HepG2 (cell line): ENCODE measurements at places on chromosomes 11 and 22.

GRCh38 chr11:77467233-77467632 lies 6.7 kb downstream of the PAK1 start:
- DNase-seq = no peak

DNA sequence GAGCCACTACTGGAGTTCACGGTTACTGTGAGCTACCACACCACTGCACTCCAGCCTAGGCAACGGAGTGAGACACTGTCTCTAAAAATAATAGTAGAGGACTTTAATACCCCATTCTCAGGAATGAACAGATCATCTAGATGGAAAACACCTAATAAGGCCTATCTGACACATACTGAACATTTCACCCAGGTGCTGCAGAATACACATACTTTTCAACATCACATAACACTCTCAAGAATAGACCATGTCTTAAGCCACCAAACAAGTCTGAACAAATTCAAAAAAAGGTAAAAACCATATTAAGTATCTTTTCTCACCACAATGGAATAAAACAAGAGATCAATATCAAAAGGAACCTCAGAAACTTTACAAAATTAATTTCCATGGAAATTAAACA lies 37.9 kb downstream of the DDIAS start:
- DNase-seq = no peak

DNA sequence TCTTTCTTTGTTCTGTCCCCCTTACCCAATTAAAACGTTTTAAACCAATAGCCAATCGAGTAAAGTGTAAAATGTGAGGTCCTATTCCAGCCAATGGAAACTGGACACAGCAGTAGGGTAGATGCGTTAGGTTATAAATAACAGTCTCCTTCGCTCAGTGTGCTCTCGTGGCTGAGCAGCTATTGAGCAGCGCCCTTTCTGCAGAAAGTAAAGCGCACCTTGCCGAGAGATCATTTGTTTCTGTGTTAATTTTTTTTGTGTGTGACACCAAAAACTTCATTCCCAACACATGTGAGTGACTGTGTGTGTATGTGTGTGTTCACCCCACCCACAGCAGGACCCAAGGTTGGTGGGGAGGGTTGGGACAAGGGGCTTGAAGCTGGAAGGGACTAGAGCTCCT lies 7.2 kb upstream of the TTLL1 start:
- no peak for DNase-seq

DNA sequence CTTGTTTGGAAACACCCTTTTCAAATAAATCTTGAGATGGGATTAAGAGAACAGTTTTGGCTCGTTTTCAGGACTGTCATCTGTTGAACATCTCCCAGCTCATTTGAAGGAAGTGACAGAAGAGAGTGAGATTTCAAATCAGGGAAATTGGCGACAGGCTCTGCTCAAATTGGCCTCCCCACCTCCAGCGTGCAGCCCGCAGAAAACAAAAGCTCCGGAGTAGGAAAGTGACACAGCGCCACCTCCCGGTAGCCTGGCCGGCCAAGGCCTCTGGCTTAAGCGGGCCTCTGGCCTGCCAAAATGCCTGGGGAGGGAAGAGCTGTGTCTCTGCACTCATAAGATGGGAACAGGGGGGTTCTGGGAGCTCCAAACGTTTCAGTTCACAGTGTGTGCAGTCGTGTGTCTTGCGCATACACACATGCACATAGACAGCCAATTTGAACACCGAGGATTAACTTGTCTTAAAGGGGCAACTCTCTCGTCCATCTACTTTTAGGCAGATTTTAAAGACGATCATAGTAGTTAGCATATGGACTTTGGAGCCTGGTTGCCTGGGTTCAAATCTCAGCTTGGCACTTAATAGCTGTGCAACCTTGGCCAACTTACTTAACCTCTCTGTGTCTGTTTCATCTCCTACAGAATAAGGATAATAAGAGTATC lies 132.7 kb upstream of the RCN1 start:
- DNase-seq = peak; percentile 15

- no peak for DNase-seq
Measured at GRCh38 chr22:41823797-41824196, 9.1 kb upstream of the SREBF2 start.

DNA sequence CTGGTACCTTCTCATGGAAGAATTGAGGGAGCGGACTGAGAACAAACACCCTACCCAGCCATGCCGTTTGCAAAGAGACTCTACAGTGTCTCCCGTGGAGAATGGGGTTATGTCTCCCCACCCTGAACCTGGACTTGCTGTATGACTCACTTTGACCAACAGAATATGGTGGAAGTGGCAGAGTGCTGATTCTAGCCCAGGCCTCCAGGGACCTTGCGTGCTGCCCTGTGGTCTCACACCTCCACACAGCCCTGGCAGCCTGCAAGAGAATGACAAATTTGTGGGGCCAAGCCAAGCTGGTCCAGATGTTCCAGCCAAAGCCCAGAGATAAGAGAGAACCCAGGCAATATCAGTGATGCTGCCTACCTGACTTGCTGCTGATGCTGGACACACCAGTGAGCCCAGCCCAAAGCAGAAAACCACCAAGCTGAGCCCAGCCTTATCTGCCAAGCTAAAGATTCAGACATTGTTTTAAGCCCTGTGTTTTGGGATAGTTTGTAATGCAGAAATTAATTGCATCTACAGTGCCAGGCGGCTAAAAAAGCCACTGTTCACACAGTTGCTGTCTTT lies 8.1 kb upstream of the LINC01488 start:
- no peak for DNase-seq

GRCh38 chr11:134478611-134479010 lies 66.6 kb upstream of the B3GAT1 start:
- no peak for DNase-seq

DNA sequence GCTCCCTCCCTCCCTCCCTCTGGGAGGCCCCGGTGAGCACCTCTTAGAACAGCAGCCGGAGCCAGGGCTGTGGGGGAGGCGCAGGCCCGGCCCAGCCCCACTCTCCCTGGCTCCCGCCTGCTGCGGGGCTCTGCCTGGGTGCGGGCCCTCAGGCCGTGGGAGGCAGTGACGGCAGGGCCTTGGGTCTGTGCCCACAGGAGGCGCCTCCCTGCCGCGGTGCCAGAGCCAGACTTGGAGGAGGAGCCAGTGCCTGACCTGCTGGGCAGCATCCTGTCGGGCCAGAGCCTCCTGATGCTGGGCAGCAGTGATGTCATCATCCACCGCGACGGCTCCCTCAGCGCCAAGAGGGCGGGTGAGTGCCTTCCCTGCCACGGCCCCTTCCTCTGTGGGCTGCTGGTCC lies 9.5 kb downstream of the IRF7 start:
- no peak for DNase-seq

DNA sequence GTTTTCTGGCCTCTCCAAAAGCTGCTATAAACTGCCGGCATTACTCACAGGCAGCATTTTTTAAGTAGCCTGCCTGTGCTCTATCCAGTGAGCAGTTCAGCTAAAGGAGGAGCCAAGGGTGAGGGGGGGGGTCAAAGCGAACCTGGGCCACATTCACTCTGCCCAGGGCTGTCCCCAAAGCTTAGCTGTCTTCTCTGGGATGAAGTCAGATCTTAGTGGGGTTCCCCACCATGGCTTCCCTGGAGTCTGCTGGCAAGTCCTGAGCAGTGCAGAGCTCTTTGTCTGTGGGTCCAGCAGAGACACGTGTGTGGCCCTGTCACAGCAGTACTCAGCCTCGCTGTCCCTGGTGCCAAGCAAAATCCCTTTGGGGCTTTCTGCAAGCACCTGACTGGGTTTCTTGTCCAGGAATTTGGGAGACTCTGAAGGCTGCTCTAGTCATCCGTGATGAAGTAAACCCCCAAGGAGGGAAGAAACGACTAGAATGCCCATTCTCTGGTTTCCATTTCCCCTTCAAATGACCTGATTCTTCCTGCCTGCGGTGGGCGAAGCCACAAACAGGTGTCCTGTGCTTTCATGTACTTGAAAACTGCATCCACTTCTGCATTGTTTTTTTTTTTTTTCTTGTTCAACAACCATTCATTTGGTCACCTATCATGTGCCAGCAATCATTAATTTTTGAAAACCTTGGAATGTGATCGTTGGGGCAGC lies 2.6 kb downstream of the KCNJ5 start:
- DNase-seq = no peak

GRCh38 chr11:8325591-8326304 lies 62.1 kb upstream of the LMO1 start:
- DNase-seq = no peak

- DNase-seq = no peak
Measured at GRCh38 chr11:73875380-73875779, 1.3 kb downstream of the COA4 start.

DNA sequence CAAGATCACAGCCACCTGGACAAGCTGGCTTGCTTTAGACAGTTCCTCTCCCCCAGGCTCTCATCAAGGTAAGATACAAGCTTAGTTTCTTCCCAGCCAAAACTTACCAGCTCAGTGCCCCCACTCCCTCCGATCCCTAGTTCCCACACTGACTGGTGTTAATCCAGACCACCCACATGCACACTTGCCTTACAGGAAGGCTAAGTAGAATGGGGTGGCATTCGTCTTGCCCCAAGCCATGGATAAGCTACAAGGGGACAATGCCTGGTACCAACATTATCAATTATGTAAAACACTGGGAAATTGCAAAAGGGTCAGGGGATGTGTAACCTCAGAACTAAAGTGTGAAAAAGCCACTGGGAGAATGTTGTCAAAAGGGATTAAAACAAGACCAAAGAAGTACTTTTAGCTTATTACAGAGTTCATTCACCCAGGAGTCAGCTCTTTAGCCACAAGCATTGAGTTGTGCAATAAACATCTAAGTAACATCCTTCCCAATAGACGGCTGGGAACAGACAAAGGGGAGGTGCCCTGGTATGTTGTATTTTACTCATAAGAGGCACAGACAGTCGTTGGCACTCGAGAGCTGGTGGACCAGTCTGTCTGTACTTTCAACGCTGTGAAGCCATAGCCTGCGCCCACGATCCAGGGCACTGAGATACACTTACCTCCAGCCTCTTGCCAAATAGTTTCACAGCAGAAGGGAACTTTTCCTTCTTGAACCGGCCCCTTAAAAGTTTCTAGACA lies 1.1 kb downstream of the DHCR7 start:
- DNase-seq = peak; percentile 73

GRCh38 chr11:126647735-126648134 lies 292.2 kb downstream of the ST3GAL4 start:
- no peak for DNase-seq

- no peak for DNase-seq
Measured at GRCh38 chr22:32905400-32905799, 103.9 kb downstream of the TIMP3 start.

GRCh38 chr11:128627666-128628324 lies 40.4 kb upstream of the ETS1 start:
- no peak for DNase-seq

DNA sequence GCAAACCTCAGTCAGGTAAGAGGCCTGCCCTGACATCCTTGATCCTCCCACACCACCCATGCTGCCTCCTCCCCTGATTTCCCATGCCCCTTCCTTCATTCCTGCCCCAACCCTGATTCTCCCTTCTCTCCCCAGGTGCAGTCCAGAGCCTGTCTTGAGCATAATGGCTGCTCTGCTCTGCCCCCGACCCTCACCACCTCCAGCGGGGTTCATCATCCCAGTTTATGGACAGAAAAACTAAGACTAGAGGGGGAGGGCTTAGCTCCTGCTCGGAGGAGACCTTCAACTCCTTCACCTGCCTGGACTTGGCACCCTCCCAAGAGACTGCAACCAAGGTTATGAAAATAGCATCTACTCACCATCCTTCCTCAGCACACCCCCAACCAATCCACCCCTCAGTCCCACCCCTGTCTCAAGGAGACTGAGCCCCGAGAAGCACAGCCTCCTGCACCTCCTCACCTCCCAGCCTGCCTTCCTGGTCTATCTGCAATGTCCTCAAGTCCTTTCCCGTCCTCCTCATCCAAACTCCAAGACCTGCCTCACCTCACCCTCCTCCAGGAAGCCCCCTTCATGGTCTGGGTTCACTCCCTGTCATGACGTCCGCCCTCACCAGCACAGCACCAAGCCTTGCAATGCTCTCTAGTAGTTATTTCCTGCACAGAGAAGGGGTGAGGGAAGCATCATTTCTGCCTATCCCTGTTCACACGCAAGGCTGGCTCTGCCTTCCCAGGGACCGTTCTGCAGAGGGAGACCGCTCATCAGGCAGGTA lies 103.1 kb downstream of the PDE2A start:
- no peak for DNase-seq

DNA sequence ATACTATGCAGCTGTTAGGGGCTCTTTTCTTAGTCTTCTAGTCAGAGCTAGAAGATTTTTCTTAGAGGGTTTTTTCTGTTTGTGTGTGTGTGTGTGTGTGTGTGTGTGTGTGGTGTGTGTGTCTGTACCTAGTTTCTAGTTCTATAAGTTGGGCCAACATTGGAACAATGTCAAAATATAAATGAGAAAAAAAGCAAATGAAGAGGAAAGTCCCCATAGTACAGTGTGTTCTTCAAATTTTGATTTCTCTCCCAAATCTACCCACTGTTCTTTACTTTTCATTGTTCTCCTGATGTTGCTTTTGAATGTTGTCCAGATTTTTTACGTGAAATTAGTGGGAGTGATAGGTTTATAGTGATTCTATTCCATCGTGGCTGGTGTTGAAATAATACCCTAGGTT lies 2153.4 kb upstream of the RAG2 start:
- no peak for DNase-seq

- DNase-seq = peak; percentile 78
Measured at GRCh38 chr11:124961972-124962609, 8.1 kb downstream of the CCDC15 start.

GRCh38 chr11:63635762-63636465 lies 21.7 kb upstream of the PLAAT3 start:
- DNase-seq = peak; percentile 47

GRCh38 chr11:8360086-8360828 lies 96.6 kb upstream of the LMO1 start:
- peak; percentile 22 for DNase-seq

DNA sequence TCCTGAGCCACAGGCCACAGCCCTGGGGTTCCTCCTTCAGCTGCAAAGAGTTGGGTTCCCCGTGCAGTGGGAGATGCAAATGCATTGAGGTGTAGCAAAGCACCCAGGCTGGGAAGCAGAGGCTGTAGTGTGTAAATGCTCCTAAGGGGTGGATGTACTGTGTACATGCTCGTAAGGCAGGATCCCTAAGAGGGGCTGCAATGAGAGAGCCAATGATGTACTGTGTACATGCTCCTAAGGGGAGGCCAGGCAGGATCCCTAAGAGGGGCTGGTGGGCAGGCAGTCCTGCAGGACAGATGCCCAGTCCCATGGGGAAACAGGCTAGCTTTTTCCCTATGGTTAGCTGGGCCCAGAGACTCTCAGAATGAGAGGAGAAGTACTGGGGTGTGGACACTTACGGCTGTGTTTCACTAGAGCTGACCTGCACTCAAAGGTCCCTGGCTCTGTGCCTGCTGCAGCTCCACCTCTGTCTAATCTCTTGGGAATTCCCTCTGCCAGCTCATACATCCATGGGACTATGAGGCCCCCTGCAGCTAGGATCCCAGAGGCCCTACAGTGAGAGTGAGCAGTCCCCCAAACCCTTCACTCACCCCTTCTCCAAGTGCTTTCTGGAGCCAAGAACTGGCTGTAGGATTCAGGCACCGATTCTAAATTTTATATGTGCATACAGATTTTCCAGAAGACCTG lies 261.9 kb upstream of the LUZP2 start:
- no peak for DNase-seq
